Aorta (tissue), 5 donors: ENCODE measurements at places on chromosomes 11 and 22. TPM values are rescaled to one million over a fixed set of nuclear protein-coding genes. Genes with fewer than 3 reads are reported as not detected.

Gene KDM4E
- polyA plus RNA-seq = not detected

DNA sequence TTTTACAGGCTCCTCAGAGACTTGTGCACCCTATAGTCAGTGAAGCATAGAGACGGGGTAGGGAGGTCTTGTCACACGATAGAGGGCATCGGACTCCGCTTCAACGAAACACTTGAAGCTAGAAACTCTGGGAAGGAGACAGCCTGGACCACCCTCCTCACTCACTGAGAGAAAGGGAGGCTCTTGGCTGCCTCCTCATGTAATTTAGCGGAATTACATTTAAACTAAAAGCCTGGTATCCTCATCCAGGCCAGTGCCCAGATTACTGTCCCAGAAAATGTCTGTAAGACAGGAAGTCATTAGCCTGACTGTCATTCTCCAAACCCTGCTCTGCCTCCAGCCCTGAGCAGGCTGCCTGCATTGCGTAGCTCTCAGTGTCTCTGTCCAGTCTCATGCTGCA is 36.0 kb downstream of the TTLL1 start:
- H3K27ac ChIP-seq = no peak overlapping the region
- H3K27me3 ChIP-seq = no peaks in the 10 kb centered on the region
- H3K36me3 ChIP-seq = no peaks in the 10 kb centered on the region
- H3K4me3 ChIP-seq = no peak overlapping the region

- DNase-seq = no peak
- peaks cover 2% of the 10 kb centered on the region for H3K27me3 ChIP-seq
- H3K4me3 ChIP-seq = no peak overlapping the region
- no peaks in the 10 kb centered on the region for H3K36me3 ChIP-seq
- no peak overlapping the region for H3K27ac ChIP-seq
Observed at GRCh38 chr11:44901120-44901633, 49.5 kb downstream of the TP53I11 start.

DNA sequence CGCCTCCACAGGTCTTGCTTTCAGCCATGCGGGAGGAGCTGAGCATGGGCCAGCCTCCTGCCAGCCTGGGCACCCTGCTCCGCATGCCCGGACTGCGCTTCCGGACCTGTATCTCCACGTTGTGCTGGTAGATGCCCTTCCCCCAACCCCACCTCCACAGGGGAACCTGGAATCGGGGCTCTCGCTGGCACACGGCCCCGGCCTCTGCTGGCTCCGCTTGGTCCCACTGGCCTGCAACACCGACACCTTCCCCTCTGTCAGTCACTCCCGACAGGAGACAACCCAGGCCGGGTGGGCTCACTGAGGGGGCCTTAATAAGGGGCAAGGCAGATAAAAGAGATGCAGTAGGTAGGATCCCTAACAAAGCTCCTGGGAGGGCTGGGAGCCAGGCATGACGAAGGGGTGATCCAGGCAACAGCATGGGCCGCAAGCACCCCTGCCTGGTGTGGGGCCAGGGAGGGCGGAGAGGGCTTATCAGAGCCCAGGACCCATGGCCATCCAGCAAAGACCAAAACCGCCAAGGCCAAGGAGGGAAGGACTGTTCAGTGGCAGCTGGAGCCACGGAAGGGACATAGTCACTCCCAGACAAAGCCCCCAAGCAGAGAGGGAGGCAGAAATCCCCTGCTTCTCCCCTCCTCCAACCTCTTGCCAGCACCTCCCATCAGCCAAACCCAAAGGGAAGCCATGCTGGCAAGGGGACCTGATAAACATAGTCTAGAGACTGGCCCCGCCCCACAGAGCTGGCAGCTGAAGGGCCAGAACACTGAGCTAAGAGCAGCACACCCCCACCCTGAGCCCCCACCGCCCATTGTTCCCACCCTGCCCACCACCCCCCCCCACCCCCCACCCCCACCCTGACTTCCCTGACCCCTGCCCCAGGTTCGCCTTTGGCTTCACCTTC is 8.0 kb downstream of the SLC22A12 start:
- peak; percentile 70 for DNase-seq

Gene RHOD
- 33.6 TPM for polyA plus RNA-seq

- H3K4me3 ChIP-seq = no peak overlapping the region
- H3K27ac ChIP-seq = no peak overlapping the region
- no peaks in the 10 kb centered on the region for H3K36me3 ChIP-seq
- H3K27me3 ChIP-seq = no peaks in the 10 kb centered on the region
- no peaks in the 10 kb centered on the region for H3K4me1 ChIP-seq
Observed at GRCh38 chr11:120296554-120296953, 28.5 kb upstream of the TLCD5 start.

- H3K27me3 ChIP-seq = no peaks in the 10 kb centered on the region
- H3K4me1 ChIP-seq = no peaks in the 10 kb centered on the region
- H3K36me3 ChIP-seq = no peaks in the 10 kb centered on the region
- no peak for DNase-seq
- no peak overlapping the region for H3K4me3 ChIP-seq
Observed at GRCh38 chr22:17954200-17954859, 70.0 kb downstream of the MICAL3 start.

GRCh38 chr11:131618201-131618600 is 247.8 kb downstream of the NTM start:
- no peak overlapping the region for H3K4me3 ChIP-seq
- no peak for DNase-seq

Gene OR51B4
- not detected for polyA plus RNA-seq

GRCh38 chr11:34154059-34154875 is 48.8 kb downstream of the NAT10 start:
- no peak for DNase-seq
- H3K27me3 ChIP-seq = no peaks in the 10 kb centered on the region
- no peaks in the 10 kb centered on the region for H3K4me1 ChIP-seq
- no peak overlapping the region for H3K4me3 ChIP-seq

DNA sequence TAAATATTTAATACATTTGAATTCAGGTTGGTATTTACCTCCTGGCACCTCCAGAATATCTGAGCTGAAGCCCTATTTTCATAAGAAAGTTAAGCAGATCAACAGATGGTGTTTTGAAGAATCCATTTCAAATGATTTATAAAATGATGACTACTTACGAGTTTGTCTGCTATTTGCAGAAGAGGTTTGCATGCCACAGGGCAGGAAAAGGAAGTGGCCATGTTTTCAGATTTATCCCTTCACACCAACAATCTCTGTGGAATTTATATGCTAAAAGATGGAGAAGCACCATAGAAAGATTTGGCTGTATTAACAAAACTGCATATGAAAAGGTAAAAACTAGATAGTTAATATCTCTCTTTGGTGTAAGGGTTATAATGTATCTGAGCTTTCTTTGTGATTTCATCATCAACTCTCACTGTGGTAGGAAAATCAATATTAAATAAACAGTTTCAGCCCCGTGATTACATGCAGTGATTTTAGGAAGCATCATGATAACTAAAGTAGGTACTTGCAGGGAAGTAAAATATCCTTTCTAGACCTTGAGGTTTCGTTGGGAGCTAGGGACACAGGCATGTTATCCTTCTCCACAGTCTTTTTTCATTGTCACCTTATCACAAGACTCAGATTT is 2.6 kb downstream of the BMAL1 start:
- H3K36me3 ChIP-seq = no peaks in the 10 kb centered on the region
- no peaks in the 10 kb centered on the region for H3K27me3 ChIP-seq
- no peak overlapping the region for H3K4me3 ChIP-seq
- H3K4me1 ChIP-seq = no peaks in the 10 kb centered on the region
- H3K27ac ChIP-seq = no peak overlapping the region
- no peak for DNase-seq

Gene MRGPRX4
- not detected for polyA plus RNA-seq

Gene NLRP10
- not detected for polyA plus RNA-seq

- peak within 1 kb of the TSS; percentile 22 for H3K4me3 ChIP-seq
- no peaks in the 10 kb centered on the region for H3K4me1 ChIP-seq
- H3K27ac ChIP-seq = no peak within 1 kb of the TSS
- H3K36me3 ChIP-seq = no peaks in the 10 kb centered on the region
- DNase-seq = peak; percentile 92
Observed at GRCh38 chr22:43923631-43924464, at the start of gene PNPLA3. TSS of gene PNPLA3 (plus strand) at chr22:43923805. CDS start at chr22:43923912, 107 bp downstream.

Gene P2RY2
- polyA plus RNA-seq = 0.54 TPM

GRCh38 chr22:49676783-49677494 is 150.7 kb downstream of the BRD1 start:
- H3K27me3 ChIP-seq = no peaks in the 10 kb centered on the region
- no peak overlapping the region for H3K4me3 ChIP-seq
- no peaks in the 10 kb centered on the region for H3K4me1 ChIP-seq
- no peak overlapping the region for H3K27ac ChIP-seq

DNA sequence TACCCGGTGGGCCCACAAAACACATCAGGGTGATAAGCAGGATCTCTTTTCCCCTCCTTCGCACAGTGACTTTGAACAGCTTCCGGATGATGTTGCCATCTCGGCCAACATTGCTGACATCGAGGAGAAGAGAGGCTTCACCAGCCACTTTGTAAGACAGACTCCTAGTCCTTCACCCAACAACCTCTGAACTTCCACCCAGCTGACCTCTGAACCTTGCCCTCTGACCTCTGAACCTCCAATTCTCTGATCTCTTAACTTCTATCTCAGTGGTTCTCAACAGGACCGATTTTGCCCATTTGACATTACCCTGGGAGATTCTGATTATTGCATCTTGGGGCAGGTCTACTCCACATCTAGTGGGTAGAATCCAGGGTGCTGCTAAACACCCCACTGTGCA is 3.2 kb downstream of the NCF4 start:
- no peak for DNase-seq
- H3K27me3 ChIP-seq = no peaks in the 10 kb centered on the region
- H3K36me3 ChIP-seq = no peaks in the 10 kb centered on the region
- H3K4me1 ChIP-seq = no peaks in the 10 kb centered on the region
- no peak overlapping the region for H3K27ac ChIP-seq

Gene C11orf91
- polyA plus RNA-seq = not detected

DNA sequence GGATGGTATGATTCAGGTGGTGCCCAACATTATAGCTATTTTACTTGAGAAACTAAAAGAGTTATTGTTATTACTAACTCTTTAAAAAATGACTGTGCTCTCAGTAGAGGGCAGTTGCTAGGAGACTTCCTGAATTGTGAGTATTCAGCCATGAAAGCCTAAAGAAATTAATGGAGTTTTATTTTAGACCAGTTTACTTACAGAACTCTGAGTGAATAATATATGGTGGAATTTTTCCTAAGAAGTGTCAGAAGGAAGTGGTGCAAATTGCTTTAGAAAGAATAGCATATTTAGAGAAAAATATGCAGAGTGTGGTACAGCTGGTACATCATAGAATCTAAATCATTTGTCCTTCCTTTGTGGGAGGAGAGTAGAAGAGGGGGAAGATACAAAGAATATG is 689.9 kb upstream of the CCDC90B start:
- no peak for DNase-seq
- H3K27me3 ChIP-seq = no peaks in the 10 kb centered on the region
- H3K27ac ChIP-seq = no peak overlapping the region
- no peaks in the 10 kb centered on the region for H3K36me3 ChIP-seq

Gene PYGM
- polyA plus RNA-seq = 1.9 TPM

Gene ZNF280A
- polyA plus RNA-seq = not detected

DNA sequence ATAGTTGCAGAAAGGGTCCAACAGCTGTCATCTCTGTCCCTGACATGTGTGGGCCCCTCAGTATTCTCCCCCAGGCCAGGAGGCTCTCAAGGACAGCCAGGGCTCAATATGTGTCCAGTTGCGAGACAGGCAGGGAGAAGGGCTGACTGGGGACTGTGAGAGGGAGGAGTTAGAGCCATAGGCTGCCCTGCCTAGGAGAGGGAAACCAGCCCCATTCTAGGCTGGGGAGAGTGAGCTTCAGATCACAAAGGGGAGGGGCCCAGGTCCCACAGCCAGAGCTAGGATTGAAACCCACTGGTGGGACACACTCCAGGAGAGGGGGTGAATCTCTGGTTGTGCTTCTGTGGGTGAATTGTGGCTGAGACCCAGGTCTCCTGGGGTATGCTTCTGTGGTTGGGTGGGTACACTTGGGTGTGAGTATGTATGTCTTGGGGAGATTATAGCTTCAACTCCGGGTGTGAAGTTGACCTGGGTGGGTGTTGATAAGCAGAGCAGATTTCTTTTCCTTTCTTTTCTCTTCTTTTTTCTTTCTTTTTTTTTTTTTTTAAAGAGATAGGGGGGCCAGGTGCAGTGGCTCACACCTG is 2.1 kb upstream of the CARNS1 start:
- H3K4me3 ChIP-seq = no peak overlapping the region
- no peak overlapping the region for H3K27ac ChIP-seq
- no peaks in the 10 kb centered on the region for H3K36me3 ChIP-seq
- DNase-seq = no peak
- H3K4me1 ChIP-seq = no peaks in the 10 kb centered on the region

GRCh38 chr11:117796872-117797529 is at the start of gene DSCAML1:
TSS of gene DSCAML1 (minus strand) at chr11:117797216. CDS start at chr11:117797079, 137 bp downstream.
- no peak for DNase-seq
- no peak within 1 kb of the TSS for H3K4me3 ChIP-seq
- no peaks in the 10 kb centered on the region for H3K36me3 ChIP-seq
- no peak within 1 kb of the TSS for H3K27ac ChIP-seq

DNA sequence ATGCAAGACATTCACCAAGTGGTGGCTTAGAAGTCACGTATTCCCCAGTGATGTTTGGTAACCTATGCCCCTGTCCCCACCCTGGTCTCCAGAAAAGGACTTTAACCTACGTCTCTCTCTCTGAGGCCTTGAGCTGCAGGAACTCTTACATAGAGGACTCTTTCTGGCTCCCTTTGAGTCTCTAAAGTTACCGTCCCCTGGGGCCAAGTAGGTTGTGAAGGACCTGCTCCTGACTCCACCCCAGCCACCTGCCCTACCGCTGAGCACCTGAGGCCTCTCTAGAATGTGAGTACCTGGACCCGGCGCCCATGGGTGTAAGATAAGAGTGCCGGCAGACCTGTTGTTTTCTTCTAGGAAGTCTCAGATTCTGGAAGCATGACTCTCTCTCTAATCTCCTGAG is 95.4 kb downstream of the TIMP3 start:
- no peak overlapping the region for H3K4me3 ChIP-seq
- no peak overlapping the region for H3K27ac ChIP-seq
- peaks cover 1% of the 10 kb centered on the region for H3K27me3 ChIP-seq
- no peak for DNase-seq
- no peaks in the 10 kb centered on the region for H3K36me3 ChIP-seq

DNA sequence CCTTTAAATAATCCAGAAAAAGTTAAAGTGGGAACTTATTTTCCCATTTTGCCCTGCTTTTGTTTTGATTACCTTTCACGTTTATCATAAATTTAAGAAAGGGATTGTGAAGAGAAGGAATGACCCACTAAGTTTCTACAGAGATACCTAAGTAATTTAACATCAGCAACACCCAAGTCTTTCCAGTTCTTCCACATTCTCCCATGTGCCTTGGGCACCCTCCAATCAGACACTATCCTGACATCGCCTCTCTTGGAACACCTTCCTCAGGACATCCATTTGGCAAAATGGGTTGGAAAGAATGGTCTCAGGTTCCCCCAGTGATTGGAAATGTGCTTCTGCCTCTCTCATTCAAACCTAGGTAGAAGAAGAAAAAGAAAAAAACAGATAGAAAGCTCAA is 6.3 kb downstream of the BBOX1 start:
- DNase-seq = no peak
- no peak overlapping the region for H3K4me3 ChIP-seq
- no peaks in the 10 kb centered on the region for H3K36me3 ChIP-seq
- H3K4me1 ChIP-seq = no peaks in the 10 kb centered on the region

DNA sequence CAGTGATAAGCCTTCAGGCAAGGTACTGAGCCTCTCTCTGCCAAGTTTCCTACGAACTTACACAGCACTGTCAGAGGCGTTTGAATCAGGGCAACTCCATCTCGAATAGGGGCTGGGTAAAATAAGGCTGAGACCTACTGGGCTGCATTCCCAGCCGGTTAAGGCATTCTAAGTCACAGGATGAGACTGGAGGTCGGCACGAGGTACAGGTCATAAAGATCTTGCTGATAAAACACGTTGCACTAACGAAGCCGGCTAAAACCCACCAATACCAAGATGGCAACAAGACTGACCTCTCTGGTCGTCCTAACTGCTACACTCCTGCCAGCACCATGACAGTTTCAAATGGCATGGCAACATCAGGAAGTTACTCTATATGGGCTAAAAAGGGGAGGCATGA is 20.4 kb upstream of the POGLUT3 start:
- peaks cover 4% of the 10 kb centered on the region for H3K36me3 ChIP-seq
- no peak overlapping the region for H3K4me3 ChIP-seq
- H3K27ac ChIP-seq = no peak overlapping the region
- H3K4me1 ChIP-seq = no peaks in the 10 kb centered on the region
- DNase-seq = no peak
